Thoracic aorta (tissue), 2 donors: ENCODE measurements at places on chromosomes 7 and 10.

- DNase-seq = no peak
Measured at GRCh38 chr7:2811476-2812113, 32.5 kb downstream of the GNA12 start.

- DNase-seq = no peak
Measured at GRCh38 chr10:90424730-90425129, 433.1 kb downstream of the HTR7 start.

DNA sequence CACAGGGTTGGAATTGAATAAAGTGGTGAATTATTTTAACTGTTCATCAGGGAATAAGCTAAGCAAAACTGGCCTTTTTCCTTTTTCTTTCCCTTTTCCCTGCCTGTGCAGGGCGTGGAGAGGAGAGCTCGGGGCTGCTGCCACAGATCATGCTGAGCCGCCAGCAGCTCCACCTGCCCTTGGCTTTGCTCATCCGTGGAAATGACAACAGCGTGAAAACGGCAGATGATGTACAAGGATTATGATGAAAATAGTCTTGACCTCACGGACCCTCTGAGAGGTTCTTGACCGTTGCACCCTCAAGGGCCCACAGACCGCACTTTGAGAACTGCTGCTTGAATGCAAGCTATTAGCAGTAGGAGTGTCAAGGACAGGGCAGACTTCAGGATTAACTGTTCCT is 10.6 kb downstream of the PPP2R2D start:
- DNase-seq = no peak

DNA sequence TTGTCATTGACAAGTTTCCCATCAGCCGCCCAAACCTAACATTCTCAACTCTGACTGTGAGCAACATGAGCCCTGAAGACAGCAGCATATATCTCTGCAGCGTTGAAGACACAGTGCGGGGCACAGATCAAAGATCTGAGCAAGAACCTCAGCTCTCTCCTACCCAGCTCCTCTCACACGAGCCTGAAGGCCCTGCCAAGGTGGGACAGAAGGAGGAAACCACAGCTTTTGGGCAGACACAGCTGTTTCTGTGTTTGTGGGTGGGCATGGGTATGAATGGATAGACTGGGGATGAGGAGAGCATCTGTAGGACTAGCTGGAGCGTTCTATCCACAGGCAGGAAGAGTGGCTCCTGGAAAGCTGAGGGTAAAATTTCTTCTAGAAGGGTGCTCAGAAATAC is 8.5 kb upstream of the PRSS1 start:
- no peak for DNase-seq
